ENCODE measurements at places on chromosomes 5 and 9.
A peak's percentile ranks its signal among the peaks of the same experiment; 100 is the strongest.

DNA sequence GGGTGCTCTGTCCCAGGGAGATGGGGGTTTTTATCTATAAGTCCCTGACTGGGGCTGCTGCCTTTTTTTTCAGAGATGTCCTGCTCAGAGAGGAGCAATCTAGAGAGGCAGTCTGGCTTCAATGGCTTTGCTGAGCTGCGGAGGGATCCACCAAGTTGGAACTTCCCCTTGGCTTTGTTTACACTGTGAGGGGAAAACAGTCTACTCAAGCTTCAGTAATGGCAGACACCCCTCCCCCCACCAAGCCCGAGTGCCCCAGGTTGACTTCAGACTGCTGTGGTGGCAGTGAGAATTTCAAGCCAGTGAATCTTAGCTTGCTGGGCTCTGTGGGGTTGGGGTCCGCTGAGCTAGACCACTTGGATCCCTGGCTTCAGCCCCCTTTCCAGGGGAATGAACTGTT lies 375.8 kb downstream of the RAB3C start:
- no peak for DNase-seq

- no peak for DNase-seq
Observed at GRCh38 chr9:71966601-71967000, 55.2 kb downstream of the C9orf85 start.

- no peak for DNase-seq
Observed at GRCh38 chr5:122707796-122708195, 67.1 kb upstream of the SNX2 start.

DNA sequence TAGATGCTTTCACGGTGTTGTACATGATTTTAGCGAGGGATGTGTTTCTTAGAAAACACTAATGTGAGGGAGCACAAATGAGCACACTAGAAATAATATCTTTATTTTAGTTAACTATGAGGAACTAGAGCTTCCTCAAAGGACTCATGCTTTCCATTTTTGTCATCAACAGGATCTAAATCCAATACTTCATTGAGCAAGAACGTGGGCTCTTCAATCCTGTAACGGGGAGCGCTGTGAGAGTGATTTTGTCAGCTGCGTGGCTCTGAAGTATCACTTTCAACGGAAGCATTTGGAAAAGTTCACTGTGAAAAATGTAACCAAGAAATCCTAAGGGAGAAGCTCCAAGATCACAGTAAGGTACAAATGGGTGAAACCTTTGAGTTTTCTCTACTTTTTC lies 93.2 kb downstream of the LIX1 start:
- no peak for DNase-seq

- no peak for DNase-seq
Observed at GRCh38 chr5:10728679-10729078, 32.4 kb downstream of the DAP start.

GRCh38 chr9:111691672-111692329 lies 30.4 kb downstream of the GNG10 start:
- no peak for DNase-seq

GRCh38 chr5:1294835-1295649 lies at the start of gene TERT:
TERT (minus strand) TSS chr5:1295068; CDS start chr5:1294989, 79 bp downstream.
- DNase-seq, result no peak

- DNase-seq, result no peak
Observed at GRCh38 chr9:99828054-99828416, 6.3 kb downstream of the NR4A3 start.

DNA sequence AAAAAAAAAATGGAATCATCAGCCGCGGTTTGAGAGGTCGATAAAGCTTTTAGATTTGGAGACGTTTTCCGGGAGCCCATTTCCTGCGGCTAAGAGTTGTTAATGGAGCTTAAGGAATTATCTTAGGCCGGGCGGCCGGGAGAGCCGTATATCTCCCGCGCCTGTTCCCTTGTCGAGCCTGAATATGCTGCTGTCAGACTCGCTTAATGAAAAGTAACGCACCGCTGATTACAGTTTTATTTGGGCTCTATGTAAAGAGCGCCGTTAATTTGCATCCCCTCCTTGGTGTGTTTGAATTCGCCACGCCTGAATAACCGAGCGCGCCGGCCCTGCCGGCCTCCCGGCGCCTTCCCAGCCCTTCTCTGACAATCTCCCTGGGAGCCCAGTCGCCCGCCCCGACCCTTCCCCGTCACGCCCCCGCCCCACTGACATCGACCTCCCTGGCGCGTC lies 7.9 kb downstream of the IRX4 start:
- no peak for DNase-seq

- DNase-seq, result no peak
Observed at GRCh38 chr5:77210964-77211690, 647 bp downstream of the PDE8B start.

DNA sequence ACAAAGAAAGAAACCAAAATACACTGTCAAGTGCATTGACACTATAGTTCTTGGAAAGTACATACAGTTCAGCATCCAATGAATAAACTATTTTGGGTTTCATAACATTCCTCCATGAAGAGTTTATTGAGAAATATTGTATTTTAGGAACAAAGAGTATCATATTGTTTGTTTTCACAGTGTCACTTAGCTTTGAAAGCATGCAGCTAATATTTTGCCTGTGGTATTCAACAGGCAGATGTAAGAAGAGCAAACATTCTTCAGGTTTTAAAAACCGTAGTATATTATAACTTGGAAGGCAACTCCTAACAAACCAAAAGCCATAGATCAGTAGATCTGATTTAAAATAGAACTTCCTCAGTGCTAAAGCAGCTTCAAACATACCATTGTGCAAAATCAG lies 4.5 kb downstream of the PRELID2 start:
- DNase-seq, result no peak

- DNase-seq, result no peak
Observed at GRCh38 chr5:130333089-130333488, 428.8 kb downstream of the CHSY3 start.

- DNase-seq, result no peak
Observed at GRCh38 chr5:179494774-179495526, 55.4 kb upstream of the RUFY1 start.

DNA sequence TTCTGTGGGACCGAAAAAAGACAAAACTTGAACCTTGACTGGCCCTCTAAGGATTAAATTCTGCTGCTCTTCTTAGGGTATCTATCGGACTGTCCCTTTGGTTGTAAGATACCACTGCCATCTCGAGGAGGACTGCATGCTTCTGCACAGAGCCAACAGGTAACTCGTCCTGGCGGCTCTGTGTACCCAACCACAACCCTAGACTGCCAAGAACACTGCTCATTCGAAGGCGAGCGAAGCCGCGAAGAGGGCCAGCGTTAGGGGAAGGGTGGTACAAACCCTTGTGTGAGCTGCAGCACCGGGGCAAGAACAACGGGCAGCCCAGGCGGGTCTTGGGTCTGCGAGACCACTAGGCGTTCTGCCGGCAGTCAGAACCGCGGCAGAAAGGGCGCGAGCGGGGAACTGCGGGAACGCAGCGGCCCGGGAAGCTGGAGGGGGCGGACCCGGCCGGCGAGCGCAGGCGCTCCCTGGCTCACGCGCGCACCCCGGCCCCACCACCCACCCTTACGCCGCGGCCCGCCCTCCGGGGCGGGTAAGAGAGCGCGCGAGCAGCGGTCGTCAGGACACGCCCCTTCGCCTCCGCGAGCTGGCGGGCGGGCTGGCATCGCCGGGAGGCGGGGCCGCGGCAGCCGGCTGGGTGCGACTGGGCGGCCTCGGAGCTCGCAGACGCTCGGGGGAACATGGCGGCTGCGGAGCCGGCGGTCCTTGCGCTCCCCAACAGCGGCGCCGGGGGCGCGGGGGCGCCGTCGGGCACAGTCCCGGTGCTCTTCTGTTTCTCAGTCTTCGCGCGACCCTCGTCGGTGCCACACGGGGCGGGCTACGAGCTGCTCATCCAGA lies at the start of gene ISOC1:
Gene ISOC1 (plus strand): TSS at position 663 of the 837 bp plus-strand sequence. CDS start 18 bp downstream, at position 681.
- DNase-seq, result peak; percentile 36

GRCh38 chr5:68070591-68071281 lies 144.8 kb upstream of the PIK3R1 start:
- no peak for DNase-seq

DNA sequence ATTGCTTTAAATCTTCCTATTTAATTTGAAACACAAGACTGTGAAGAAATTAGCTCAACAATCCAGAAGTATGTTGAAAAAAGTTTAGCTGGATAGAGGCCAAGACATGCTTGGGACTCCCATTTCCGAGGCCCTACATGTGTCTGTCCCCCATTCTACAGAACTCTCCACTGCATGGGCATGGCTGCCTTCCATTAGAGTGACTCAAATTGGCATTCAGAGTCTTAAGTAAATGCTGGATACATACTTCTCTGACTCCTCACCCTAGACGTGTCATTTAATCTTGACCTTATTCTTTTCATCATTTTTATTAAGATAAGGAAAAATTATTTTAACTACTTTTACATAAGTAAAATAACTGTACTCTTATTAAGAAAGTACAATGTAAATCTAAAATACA lies 530.4 kb upstream of the CDH9 start:
- DNase-seq, result no peak

- DNase-seq, result no peak
Observed at GRCh38 chr5:80959768-80960442, at the start of gene RASGRF2. RASGRF2 (plus strand) TSS chr5:80960363; CDS start chr5:80960739, 376 bp downstream.

- DNase-seq, result no peak
Observed at GRCh38 chr5:168446983-168447619, 39.2 kb upstream of the RARS1 start.

DNA sequence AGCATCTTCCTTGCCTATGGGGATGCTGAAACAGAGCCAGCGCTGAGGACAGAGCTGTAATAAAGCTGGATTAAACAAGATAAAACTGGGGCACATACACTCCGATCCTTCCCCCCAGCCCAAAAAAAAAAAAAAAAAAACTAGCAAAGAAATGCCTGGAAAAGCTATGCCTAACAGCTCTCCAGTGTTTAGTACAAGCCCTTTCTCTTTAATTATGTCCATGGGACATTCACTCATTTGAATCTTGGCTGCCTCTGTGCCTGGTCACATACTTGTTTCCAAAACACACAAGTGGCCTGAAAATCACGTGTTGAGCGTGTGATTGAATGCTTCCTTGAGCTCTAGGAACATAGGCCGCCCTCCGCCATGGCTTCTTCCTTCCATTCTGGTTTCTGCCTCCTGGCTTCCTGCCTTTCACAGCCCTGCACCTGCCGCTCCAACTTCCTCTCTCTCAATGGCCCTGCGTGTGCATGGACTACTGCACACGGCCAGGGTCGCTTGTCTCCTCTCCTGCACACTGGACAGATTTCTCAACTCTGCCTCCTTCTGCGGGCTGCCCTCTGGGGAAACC lies 111.0 kb upstream of the RETREG1 start:
- DNase-seq, result no peak

GRCh38 chr5:128085413-128085812 lies 1.8 kb downstream of the SLC12A2 start:
- DNase-seq, result no peak

DNA sequence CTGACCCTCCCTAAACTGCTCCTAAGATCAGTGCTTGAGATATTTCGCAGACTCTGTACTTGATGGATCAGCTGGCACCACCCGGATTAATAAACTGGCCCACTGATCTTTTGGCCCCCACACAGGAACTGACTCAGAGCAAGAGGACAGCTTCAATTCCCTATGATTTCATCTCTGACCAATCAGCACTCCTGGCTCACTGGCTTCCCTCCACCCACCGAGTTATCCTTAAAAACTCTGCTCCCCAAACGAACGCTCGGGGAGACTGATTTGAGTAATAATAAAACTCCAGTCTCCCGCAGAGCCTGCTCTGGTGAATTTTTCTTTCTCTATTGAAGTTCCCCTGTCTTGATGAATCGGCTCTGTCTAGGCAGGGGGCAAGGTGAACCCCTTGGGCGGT lies 36.5 kb upstream of the CD180 start:
- no peak for DNase-seq

GRCh38 chr9:71909887-71910649 lies 925 bp downstream of the ABHD17B start:
- DNase-seq, result peak; percentile 28

GRCh38 chr5:65612298-65612907 lies 11.7 kb downstream of the TRIM23 start:
- no peak for DNase-seq

GRCh38 chr5:180402716-180403115 lies 49.6 kb upstream of the GFPT2 start:
- no peak for DNase-seq

DNA sequence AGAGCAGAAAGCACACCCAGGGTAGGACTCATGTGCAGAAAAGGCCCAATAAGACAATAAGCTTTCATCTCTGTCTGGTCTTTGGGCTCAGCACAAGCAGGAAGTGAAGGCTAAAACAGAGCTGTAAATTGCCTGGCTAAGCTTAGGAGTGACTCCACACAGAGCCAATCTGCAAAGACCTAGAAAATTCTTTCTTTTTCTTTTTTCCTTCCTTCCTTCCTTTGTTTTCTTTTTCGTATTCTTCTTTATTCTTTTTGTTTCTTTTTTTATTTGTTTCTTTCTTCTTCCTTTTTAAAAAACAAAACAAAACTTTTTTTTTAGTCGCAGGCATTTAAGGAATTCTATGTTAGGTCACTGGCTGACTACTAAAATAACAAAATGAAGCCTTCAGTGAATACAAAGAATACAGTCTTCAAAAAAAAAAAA lies 12.2 kb downstream of the SLC35A4 start:
- no peak for DNase-seq

- DNase-seq, result no peak
Observed at GRCh38 chr5:1317921-1318565, 23.2 kb upstream of the TERT start.

DNA sequence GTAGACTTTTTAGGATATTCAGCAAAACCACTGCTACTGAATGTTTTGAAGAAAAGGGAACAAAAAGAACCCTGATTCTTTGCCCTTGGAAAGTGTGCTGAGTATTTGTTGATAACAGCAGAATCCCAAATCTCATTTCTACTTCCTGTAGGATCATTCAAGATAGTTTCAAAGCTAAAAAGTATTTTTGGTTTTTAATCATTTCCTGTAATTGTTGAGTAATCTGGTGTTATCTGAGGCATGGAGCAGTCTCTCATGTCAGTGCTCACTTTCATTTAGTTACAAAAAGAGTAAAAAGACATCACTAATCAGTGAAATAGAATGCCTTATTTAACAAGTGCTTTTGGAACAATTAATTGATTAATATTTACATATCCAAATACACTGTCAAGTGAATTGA lies 56.1 kb downstream of the ITGA2 start:
- no peak for DNase-seq

DNA sequence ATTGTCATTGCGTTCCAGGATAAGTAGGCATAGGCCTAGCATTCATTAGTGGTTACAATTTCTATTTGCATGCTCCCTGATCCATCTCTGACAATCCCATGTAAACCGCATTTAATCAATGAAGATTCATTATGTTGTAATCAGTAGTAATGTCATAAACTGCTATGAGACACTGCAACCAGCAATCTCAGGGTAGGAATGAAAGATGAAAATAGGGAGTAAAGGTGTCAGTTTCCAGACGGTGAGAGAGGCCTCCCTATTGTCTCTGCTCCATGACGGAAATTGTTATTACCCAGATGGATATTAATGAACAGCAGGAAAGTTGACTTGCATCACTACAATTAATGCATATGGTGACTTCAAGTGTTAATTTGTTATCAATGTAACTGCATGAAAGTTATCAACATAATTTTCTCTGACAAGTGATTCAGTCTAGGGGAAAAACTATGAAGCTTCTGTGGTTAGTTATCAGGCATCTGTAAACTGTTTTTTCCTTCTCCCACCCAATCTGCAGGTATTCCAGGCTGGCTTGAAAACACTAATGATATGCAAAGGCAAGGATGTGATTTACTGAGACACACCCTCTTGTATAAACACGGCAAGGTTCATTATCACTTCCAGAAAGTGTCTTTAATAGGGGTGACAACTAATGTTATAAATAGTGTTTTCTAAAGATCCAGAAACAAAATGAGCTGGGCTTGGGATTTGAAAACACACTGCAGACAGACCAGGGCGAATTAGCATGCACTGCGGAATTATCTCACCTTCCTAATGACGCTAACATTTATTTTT lies 73.5 kb downstream of the ZNF622 start:
- no peak for DNase-seq
